ENCODE measurements at places on chromosomes 6 and 20.

DNA sequence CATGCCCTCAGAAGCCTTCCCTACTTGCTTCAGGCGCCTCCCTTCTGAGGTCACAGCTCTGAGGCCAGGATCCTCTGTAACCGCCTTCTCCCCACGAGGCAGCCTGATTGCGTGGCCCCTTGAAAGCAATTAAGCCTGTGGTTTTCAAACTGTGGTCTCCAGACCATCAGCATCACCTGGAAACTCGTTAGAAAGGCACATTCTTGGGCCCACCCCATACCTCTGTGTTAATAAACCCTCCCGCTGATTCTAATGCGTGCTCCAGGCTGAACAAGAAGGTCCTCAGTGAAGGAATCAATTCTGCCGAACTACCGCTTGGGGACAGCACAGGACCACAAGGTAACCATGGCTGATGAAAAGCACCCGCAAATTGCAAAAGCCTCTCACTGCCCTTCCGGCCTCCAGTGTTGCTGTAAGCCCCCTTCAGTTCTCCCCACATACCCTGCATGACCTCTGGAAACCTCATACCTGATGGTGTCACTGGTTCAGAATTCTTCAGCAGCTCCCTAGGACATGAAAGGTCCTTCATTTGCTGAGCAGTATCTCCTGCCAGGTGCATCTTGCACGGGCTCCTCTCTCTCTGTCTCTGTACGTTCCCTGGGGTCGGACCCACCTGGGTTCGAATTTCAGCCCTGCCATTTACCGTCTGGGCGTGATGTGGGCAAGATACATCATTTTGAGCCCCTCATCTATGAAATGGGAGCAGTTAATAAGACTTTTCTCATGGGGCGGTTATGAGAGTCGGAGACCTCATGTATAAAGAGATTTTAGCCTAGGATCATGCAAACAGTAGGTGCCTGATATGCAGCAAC is 93.3 kb upstream of the RNF24 start:
- DNase-seq: peak; percentile 41

- no peak for DNase-seq
These were observed 78.0 kb upstream of the AFDN start for GRCh38 chr6:167748458-167749379.

- DNase-seq: no peak
These were observed 14.6 kb downstream of the TXLNB start for GRCh38 chr6:139277161-139277560.

- DNase-seq: no peak
These were observed 3.3 kb downstream of the TAB2 start for GRCh38 chr6:149320796-149321195.

DNA sequence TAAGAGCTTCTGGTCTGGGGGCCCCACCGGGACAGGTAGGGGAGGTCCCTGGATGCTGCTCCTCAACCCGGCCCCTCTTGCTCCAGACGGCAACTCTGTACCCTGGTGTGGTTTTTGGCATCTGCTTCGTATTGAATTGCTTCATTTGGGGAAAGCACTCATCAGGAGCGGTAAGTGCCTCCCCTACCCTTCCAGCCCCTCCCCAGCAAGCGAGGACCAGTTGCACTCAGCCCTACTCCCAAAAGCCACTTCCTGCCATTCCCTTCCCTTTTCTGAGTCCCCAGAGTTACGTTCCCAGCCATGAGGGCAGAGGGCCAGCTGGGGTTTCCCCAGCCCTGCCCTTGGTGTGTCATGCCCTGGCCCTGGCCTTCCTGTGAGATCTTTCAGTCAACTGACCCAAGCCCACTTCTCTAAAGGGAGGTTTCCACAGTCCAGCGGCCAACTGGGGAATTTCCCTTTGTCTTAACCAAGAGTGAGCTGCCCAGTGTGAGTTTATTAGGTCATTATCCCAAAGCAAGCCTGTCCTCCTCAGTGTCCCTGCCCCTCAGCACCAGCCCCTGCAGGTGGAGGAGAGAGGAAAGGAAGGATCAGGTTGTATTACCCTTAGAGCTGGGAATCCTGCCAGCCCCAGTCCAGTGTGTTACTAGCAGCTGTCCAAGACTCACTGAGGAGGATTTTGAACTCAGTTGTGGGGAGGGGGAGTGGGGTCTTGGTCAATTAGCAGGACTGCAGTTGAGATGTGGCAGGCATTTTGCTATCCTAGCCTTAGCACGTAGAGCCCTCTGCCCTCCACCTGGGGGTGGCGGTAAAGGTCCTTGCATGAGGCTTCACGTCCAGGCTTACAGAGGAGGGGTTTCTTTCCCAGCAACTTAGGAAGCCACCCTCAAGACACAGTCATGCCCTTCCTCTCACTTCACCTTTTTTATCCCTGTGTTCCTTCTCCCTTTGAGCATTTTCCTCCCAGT is 45.8 kb downstream of the TM9SF4 start:
- DNase-seq: no peak

- DNase-seq: no peak
These were observed 306.0 kb upstream of the HS3ST5 start for GRCh38 chr6:114648847-114649246.

DNA sequence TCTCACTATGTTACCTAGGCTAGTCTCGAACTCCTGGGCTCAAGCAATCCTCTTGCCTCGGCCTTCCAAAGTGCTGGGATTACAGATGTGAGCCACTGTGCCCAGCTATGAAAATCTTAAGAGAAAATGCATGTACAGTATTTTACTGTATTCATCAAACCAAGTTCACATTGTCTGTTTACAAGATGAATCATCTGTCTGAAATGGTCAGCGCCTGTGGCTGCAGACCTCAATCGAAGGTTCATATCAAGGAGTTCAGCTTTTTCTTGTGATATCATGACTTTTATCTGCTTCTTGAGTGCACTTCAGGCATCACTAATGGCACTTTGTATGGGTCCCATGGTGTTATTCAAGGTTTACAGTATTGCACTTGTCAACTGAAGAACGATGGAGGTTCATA is 155.1 kb downstream of the SLC16A10 start:
- no peak for DNase-seq

DNA sequence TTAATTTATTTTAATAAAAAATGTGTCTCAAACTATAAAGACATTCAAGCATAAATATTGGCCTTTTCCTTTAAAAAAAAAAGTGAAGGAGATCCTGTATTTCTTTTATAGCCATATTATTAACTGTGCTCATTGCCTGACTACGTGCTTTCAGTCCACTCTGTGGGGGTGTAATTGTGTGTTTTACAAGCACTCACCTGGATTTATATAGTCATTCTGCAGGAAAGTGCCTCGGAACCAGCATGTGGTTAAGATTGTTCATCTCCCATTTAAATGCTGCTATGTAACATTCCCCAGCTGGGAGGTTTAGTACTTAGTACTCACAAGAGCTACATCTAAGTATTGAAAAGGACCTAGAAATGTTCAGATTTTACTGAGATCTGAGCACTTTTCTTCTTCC is 47.9 kb upstream of the SLC22A16 start:
- DNase-seq: no peak

- no peak for DNase-seq
These were observed 30.1 kb downstream of the HDDC2 start for GRCh38 chr6:125271486-125272159.

DNA sequence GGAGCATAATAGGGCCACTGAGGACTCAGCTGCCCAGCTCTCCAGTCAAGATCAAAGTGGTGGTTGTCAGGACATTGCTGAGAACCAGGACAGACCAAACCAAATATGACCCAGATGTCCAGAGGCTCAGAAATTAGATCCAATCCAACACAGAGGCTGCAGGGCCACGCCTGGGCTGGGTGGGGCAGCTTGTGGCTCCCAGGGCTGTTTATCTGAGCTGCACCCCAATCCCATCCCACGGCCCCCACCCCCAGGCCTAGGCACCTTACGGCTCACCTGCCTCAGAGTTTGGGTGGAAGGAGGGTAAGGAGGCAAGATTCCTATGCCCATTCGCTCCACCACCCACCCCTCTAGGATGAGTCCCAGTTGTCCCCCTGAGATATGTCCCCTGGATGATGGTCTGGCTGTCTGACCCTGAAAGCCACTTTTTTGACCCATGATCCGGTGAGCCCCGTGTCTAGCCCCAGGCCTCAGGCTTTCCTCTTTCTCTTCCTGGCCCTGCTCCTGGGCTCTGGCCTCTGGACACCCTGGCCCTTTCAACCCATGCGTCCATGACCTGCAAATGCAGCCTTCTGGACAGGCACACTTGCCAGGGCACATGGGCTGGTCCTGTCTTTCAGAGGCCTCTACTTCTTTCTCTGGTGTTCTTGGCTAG is 40.0 kb downstream of the CPXM1 start:
- no peak for DNase-seq

DNA sequence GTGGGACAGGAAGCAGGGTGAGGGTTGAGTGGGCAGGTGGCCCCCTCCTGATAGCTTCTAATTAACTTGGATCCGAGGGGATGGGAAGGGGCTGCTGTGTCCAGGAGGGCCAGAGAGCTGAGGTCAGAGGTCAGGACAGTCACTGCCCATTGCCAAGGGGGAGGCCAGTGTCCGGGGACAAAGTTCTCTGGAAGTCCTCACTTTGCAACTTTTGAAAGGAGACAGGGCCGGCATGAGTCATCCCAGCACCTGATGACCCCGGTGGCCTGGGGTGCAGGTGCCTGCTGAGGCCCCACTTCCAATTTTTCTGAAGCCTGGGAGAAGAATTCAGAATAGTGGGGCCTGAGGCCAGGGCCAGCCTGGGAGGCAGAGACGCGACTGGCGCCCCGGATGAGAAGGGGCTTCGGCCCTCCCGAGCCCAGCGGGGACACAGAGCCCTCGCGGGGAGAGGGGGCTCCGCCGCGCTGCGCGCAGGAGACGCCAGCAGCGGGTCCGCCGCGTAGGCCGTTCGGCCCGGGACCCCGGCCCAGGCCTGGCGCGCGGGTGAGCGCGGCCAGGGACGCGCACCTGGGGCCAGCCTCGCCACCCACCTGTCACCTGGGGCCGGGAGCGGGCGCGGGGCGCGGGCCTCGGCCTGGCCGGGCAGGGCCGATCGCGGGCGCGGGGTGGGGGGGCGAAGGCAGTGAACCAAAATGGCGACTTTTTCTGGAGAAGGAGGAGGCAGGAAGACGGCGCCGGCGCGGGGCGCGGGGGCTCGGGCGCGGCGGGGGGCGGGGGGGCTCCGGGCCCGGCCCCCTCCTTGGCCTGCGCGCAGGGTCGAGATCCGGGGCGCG is 586 bp downstream of the ZNF512B start:
- no peak for DNase-seq

DNA sequence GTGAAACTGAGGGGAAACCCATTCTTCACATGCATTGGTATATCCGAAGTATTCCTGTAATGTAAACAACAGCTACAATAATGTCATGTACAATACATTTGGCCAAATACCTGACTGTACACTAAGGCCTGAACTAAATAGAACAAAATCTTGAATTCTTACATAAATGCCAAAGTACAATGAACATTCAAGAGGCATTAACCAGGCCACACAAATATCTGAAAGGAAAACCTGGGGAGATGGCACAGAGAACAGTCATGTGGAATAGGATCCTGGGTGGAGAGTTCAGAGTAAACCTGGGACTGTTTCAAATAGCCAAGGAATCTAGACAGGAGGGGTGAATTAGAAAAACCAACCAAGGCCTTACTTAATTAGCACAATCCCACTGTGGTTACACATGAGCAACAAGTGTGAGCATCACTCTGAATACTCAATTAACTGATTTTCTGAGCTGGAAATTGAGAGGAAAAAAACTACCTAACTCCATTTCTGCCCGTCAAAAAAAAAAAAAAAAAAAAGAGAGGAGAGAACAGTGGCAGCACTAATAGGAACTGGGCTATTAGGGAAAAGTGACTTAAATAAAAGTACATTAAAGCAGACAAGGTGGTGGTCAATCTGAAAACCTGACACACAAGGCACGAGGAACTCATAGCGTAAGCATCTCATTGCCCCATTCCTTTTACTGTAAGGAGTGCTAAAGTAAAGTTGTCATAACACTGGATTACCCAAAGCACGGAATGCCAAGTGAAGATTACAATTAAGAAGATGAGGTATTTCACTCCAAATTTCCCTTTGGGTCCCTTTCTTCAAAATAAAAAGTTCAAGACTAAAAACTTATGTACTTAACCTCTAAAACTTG is 10.9 kb downstream of the SNX5 start:
- DNase-seq: no peak

DNA sequence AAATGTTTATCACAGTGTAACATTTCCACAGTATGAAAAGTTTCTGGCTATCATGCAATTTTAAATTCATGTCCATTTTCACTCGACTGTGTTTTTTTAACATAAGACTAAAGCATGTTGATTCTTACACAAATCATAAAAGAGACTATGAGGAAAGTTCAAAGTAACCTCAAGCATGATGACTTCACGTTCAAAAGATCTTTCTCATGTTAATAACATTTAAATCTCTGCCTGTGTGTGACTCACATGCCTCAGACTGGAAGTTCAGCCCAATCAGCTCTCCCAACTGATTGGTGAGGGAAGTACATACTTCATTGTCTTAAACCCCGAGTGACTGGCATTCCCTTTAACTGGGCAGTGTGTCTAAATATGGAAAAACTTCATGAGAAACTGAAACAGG is 37.4 kb downstream of the ATXN1 start:
- DNase-seq: no peak

- DNase-seq: no peak
These were observed 89.1 kb downstream of the PSMG4 start for GRCh38 chr6:3347826-3348225.

- DNase-seq: no peak
These were observed 145.9 kb downstream of the RALGAPA2 start for GRCh38 chr20:20566516-20566915.

DNA sequence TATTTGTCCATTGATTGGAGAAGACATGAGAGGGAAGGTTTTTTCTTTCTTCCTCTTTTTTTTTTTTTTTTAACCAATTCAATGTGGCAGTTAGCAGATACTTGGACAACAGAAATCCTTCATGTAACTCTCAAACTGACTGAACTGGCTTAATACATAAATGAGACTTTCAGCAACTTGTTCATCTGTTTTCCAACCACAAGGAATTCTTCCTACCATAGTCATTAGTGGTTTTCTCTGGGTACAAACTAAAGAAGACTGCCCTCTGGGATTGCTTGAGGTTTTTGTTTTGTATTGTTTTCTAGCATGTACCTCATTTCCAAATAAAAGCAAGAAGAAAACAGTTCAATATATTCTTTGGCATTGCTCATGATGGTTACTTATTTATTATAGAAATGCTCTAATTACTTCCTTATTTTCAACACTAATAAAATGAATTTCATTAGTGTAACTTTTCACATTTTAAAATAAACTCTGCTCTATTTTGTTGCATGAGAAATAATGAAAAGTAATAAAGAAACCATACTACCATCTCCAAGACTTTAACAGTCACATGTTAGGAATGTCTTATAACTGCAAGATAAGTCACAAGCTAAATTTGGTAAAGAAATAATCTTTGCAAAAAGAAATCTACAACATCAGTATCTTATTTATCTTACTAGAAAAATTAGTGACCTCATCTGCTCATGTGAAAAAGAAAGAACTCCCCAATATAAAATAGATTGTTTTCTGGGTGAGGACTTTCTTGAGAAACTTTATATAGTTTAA is 52.0 kb downstream of the ME1 start:
- DNase-seq: no peak

- no peak for DNase-seq
These were observed 13.4 kb upstream of the FAM50B start for GRCh38 chr6:3835785-3836184.

Measured in activated T-helper 1 cell treated with anti-CD3 and anti-CD28 coated beads, Interleukin-2, amount 50 U/mL, for 16 hours (primary cell).